ENCODE measurements at places on chromosomes 5 and 9.

DNA sequence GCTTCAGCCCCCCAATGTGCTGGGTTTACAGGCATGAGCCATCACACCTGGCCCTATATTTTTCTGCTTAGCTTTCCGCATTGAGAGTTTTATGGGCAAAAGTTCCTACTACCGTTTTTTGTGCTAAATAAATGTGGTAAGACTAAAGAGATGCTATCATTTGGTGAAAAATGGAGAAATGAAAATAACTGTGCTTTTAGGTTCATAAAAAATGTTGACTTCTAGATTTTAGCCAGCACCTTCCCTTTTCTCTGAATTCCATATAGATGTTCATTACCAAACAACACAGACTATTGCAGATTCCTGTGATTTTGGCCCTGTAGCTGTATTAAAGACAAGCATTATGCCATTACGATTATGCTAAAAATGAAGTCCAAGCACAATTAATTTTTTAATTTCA lies 72.0 kb upstream of the CTSL start:
- DNase-seq, result no peak

GRCh38 chr5:150497274-150497988 lies 10.5 kb upstream of the NDST1 start:
- DNase-seq, result no peak

- no peak for DNase-seq
Measured at GRCh38 chr9:132168347-132168746, 6.5 kb downstream of the NTNG2 start.

- DNase-seq, result no peak
Measured at GRCh38 chr9:121508415-121508814, 8.8 kb upstream of the GGTA1 start.

DNA sequence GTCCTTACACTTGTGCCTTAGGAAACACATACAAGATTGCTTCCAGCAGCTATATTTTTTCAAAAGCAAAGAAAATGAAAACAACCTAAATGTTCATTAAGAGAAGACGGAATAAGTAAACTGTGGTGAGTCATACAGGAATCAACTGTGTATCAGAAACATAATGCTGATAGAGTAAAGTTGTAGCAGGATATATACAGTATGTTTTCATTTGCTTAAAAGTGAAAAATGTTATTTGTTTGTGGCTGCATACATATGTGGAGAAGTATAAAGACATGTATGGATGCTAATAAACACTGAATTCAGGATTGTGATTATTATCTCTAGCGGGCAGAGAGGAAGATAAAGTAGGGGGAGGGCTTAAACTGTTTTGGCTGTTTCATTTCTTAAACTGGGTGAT lies 8.3 kb downstream of the DCTN4 start:
- DNase-seq, result no peak

GRCh38 chr9:26247861-26248260 lies 569.6 kb upstream of the TUSC1 start:
- DNase-seq, result no peak

DNA sequence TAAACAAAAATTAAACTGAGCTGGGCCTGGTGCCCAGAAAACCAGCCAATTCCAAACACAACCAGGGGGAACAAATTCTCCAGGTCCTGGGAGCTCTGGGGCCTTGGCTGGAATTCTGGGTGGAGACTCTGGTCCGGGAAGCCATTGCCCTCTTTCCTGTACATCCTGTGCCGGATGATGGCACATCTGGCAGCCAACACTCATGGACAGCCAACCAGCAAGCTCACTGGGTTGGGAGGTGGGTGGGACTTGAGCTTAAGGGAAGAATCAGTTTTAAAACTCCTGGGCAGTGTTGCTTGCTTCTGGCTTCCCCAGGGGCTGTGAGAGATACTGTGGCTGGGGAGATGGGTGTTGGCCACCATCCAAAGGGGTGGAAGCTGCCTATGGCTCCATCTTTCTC lies 56.1 kb downstream of the PCDH1 start:
- DNase-seq, result no peak

- DNase-seq, result peak; percentile 16
Measured at GRCh38 chr5:8577792-8578191, 708.8 kb downstream of the MTRR start.

GRCh38 chr9:106228861-106229260 lies 534.5 kb downstream of the TMEM38B start:
- no peak for DNase-seq
